ENCODE measurements at places on chromosomes 13 and 19.

- DNase-seq, result no peak
Observed at GRCh38 chr13:71306821-71307220, 560.2 kb downstream of the DACH1 start.

DNA sequence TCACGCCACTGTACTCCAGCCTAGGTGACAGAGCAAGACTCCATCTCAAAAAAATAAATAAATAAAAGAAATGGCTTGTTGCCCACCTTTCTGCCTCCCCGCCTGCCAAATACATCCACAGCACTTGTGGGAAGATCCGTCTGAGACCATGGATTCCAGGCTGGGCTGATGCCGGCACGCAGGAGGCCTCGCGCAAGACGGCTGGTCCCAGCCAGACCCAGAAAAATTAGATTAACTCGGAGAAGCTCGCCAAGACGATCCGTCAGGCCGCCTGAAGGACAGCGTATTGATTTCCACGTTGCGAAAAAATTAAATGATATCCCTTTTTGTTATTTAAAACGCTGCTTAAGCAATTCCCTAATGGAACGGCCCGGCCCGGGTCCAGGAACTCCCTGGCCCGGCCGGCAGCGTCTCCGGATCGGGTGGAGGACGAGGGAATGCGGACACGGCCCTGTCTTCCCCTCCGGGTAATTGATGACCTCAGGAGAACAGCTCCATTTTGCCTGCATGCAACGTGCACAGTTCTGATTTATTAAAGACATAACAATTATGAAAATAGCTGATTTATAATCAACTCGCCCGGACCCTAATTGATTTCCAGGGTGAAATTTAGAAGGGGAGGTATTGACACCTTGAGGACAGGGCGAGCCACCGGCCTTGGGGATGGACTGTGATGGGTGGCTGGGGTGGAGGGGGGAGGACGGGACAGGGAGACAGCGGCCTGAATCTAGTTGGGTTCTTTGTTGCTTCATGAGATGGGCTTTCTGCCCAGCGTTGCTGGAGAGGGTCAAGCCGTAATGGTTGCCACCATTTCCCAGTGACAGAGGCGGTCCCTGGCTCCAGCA, 52.1 kb downstream of the ZNRF4 start:
- no peak for DNase-seq

DNA sequence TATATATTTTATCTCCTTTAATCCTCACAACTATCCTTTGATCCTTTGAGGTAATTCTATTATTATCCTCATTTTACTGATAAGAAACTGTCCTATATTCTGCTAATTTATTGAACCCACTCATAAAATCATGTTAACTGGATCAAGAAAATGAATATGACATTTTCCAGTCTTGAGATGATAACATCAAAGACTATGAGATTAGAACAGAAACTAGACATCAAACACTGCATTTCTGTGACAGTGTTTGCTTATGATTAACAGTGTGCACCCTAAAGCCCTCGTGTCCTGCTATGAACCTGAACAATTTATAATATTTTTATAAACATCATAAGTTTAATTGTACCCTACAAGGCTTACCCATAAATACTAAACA, 96.3 kb downstream of the TBC1D4 start:
- no peak for DNase-seq

- no peak for DNase-seq
Observed at GRCh38 chr19:55158848-55159749, 1.6 kb upstream of the TNNI3 start.

- DNase-seq, result no peak
Observed at GRCh38 chr13:102517959-102518358, 78.8 kb upstream of the TPP2 start.

- no peak for DNase-seq
Observed at GRCh38 chr13:33015791-33016323, 366 bp upstream of the KL start.

GRCh38 chr13:22168437-22169190, 497.7 kb downstream of the FGF9 start:
- DNase-seq, result no peak

DNA sequence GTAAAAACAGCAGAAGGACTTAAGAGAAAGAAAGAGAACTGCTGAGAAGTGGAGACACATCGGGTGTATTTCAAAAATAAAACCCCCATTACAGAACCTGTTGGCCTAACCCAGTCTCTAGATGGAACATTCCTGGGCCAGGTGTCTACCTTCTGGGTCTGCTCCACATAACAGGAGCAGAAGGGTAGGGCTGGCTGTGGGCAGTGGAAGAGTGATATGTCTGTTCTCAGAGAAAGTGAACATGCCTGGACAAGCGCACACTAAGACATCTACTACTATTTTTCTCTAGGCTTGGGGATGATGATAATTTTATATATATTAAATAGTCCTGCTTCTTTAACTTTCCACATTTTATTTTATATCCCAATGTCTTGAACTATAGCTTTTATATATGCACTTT, 267.1 kb downstream of the TBC1D4 start:
- no peak for DNase-seq

DNA sequence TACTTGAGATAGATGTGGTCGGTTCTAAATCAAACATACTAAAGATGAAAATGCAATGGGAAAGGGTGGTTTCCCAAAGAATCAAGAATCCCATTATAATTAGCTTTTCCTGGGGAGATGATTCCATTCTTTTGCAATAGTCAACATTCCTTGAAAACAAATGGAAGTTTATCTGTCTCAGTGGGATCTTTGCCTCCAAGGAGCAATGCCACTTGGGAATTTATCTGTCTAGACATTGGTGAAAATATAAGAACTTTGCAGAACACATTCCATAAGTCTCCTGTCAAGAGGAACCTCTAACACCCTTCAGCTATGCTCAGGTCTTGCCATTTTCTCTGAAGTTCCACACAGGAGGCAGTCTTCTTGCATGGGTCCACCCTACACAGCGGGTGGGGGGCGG, 152.5 kb downstream of the KCTD12 start:
- no peak for DNase-seq

DNA sequence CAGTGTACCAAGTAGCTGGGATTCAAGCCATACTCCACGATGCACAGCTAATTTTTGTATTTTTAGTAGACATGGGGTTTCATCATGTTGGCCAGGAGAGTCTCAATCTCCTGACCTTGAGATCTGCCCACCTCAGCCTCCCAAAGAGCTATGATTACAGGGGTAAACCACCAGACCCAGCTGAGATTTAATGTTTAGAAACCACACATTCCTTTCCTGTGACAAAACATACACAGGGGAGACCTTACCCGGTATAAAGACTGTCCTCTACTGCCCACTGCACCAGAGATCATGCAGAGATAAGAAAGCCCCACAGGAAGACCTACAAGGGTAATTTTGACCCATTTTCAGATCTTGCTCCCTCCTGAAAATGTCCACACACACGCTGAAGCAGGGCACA, 22.8 kb upstream of the ZNF83 start:
- DNase-seq, result no peak

GRCh38 chr13:106551751-106552150, 16.2 kb downstream of the ARGLU1 start:
- DNase-seq, result no peak

- no peak for DNase-seq
Observed at GRCh38 chr13:20923272-20923671, 20.7 kb upstream of the XPO4 start.

- no peak for DNase-seq
Observed at GRCh38 chr19:2457394-2458037, 757 bp upstream of the LMNB2 start.

DNA sequence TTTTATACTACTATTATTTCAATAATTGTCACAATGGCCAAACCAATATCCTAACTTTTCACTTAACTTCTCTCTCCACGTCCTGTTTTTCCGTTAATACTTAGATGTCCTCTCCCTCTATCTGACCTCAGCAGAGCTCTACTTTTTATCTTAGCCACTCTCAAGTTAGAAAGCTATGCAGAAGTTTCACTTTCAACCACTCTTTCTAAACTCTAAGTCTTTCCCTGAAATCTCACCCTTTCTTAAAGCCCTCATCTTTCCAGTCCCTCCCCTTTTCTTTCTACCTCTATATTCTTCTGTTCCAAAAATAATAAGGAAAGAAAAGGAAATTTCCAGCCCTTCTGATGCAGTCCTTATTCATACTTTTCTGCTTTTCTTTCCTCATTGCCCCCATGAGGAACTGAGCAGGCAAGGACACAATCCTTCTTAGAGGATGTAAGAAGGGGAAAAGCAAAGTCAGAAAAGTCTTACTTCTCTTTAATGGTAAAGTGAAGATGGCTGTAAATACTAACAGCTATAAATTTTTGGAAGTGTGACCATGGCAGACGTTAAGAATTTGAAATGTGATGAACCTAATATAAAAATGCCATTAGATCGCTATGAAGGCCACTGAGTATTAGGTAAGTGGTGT, 23.0 kb downstream of the FAM216B start:
- no peak for DNase-seq

DNA sequence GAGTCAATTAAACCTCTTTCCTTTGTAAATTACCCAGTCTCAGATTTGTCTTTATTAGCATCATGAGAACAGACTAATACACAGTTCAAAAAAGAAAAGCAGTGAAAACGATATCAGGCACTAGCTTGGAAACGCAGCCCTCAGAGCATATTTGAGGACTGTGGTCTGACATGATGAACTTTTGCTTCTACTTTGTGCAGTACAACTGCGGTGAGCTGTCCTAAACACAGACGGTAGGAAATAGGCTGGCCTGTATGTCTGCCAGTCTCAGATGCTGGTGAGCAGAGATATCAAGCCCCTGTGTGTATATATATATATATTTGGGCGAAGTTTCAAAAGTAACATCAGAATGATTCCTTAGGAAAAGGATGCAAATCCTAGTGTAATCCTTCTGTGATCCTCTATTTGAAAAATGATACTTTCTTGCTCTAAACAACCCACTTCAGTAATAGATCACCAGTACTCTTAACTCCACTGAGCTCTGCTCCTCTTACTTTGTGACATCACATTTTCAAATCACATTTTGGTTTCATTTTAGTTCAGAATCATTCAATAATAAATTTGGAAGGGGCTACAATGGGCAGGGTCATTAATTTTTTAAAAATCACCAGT, 74.4 kb downstream of the TNFRSF19 start:
- no peak for DNase-seq

- DNase-seq, result no peak
Observed at GRCh38 chr13:70568571-70568970, 460.3 kb upstream of the KLHL1 start.

- DNase-seq, result no peak
Observed at GRCh38 chr19:39141929-39142328, 16.3 kb downstream of the PAK4 start.

GRCh38 chr19:35713904-35714495, 3.8 kb upstream of the KMT2B start:
- DNase-seq, result no peak

DNA sequence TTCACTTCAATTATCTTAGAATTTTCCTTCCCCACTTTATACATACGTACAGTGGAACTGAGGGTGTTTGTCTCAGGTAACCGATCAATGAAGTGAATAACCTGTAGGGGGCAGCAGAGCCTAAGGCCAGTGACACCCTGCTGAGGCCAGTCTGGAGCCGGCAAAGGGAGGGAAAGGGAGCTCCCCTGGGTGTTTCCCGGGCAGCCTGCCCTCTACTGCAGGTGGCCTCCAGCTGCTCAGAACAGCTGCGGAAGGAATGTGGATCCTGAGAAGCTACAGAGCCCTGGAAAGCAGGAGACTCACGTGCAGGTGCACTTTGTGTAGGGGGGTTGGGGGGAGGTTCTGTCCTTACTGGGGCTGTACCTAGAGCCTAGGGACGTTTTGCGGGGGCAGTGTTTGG, 832 bp upstream of the ZNF491 start:
- DNase-seq, result peak; percentile 53

DNA sequence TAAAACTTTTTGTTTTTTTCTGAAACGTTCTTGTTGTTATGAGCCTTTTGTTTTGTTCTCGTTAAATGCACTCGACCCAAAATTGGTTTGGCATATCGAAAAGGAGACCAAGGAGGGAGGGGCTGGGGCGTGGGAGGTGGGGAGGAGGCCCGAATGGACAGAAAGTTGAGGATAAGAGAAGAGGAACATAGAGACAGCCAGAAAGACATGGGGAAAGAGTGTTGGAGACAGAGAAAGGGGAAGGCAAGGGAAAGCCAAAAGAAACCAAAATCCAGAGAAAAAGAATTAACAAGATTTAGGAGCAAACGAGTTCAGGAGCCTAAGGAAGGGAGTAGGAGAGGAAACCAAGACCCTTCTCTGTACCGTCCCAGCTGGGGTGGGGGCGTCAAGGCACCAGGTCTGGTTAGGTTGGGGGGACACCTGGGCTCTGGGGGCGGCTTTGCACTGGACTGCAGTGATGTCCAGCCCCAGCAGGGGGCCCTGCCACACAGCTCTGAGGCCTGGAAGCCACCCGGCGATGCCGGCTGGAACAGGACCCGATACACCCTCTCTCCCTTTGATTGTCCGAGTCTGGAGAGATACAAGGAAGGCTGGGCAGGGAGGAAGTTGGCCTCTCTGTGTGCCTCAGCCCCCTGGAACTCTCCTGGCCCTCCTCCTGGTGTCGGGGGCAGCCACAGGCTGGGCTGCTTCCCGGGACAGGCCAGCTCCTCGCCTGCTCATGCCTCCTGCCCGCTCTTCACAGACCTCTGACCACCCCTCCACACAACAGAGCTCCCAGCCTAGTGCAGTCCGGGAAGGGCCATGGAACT, 11.6 kb upstream of the ASF1B start:
- peak; percentile 21 for DNase-seq

GRCh38 chr13:100630555-100630954, 42.0 kb upstream of the GGACT start:
- no peak for DNase-seq

DNA sequence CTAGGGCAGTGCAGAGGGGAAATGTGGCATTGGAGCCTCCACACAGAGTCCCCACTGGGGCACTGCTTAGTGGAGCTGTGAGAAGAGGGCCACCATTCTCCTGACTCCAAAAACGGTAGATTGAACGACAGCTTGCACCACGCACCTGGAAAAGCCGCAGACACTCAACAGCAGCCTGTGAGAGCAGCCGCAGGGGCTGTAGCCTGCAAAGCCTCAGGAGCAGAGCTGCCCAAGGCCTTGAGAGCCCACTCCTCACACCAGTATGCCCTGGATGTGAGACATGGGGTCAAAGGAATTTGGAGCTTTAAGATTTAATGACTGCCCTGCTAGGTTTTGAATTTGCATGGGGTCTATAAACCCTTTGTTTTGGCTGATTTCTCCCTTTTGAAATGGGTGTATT, 31.7 kb downstream of the NEK5 start:
- DNase-seq, result no peak

DNA sequence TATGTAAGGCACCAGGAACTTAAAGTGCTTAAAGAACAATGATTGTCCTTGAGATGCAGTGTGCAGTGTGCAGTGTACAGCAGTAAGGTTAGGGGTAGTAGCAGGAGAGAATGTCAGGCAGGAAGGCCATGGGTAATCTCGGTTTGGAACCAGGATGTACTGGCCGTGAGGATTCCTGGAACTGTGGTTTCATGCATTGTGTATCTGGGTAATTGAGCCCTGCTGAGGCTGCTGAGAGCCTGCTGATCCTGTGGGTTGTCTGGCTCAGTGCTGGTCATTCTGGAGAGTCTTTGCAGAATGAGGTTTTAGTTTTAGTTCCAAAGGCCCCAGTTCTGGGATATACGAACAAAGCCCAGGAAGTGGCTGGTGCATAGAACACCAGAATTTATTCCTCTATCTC, 71.0 kb downstream of the ZNF568 start:
- no peak for DNase-seq
